ENCODE measurements at places on chromosomes 7 and 10.

DNA sequence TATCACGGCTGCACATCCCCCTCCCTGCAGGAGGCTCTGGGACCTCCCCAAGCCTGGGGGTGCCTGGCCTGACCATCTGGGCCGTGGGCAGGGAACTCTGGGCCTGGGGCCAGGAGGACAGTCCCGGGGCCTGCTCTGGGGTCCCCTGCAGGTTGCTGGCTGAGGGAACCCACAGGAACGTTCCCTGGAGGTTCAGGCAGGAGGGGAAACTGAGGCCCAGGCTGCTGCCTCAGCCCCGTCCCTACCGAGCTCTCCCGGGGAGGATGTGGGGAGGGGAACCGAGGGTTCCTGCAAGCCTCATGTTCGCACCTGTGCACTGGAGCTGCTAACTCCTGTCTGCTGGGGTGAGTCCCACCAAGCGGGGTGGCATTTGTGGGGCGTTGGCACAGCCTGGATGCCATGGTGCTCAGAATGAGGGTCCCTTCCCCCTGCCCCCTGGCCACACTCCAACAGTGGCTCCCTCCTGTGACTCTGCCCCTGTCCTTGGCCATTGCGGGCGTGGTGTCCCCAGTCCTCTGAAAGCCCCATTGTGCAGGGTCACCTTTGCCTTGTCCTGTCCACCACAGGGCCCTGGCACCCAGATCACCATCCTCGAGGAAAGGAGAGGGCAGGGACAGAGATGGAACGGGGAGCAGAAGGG lies 9.4 kb downstream of the ELFN1 start:
- DNase-seq = no peak

- DNase-seq = no peak
These were observed 5.4 kb downstream of the VGF start for GRCh38 chr7:101159696-101160674.

DNA sequence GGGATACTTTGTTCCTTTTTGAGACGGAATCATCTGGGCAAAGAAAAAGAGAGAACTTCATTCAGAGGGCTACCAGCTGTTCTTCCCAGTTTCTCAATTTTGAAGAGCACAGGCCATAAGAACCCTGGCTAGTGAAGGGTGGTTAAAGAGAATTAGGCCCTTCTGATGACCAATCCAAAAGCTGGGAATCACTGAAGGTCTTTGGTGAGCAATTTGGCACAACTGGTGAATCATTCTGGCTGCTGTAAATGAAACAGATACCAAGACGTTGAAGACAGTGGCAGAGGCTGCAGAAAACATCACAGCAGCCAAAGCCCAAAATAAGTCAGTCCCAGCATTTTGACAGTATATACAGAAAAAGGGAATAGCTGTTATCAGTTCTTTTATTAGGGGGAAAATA lies 5.1 kb downstream of the RAPGEF5 start:
- no peak for DNase-seq

- DNase-seq = no peak
These were observed 130.1 kb upstream of the SHH start for GRCh38 chr7:155942226-155942950.

- DNase-seq = no peak
These were observed 65.1 kb upstream of the LYZL2 start for GRCh38 chr10:30694518-30695228.

DNA sequence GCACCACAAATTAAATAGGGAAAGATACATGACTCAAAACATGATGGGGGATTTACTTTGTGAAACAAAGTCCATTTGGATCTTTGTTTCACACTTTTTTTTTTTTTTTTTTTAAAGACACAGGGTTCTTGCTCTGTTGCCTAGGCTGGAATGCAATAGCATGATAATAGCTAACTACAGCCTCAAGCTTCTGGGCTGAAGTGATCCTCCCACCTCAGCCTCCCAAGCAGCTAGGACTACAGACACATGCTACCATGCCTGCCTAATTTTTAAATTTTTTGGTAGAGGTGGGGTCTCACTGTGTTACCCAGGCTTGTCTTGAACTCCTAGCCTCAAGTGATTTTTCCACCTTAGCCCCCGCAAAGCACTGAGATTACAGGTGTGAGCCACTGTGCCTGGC lies 172.6 kb upstream of the KLF14 start:
- DNase-seq = no peak

DNA sequence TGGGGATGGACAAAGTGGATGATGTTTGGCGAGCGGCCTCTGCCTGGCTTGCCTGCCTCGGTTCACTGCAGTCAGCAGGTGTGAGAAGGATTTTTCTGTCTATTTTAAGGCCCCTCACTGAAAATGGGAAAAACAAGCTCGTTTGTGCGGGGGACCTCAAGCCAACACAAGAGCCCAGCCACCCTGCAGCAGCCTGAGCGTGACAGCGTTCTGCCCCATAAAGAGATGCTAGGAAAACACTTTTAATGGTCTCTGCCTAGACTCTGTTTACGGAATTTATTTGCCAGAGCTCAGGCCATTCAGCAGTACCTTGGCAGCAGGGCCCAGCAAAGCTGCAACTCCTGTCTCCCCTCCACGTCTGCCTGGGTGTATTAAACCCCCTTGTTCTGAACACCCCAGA lies 131.7 kb downstream of the GRK5 start:
- DNase-seq = no peak

GRCh38 chr10:5666008-5666840 lies at the start of gene ASB13:
ASB13 (minus strand) TSS chr10:5666595; CDS start chr10:5666551, 44 bp downstream.
- no peak for DNase-seq

DNA sequence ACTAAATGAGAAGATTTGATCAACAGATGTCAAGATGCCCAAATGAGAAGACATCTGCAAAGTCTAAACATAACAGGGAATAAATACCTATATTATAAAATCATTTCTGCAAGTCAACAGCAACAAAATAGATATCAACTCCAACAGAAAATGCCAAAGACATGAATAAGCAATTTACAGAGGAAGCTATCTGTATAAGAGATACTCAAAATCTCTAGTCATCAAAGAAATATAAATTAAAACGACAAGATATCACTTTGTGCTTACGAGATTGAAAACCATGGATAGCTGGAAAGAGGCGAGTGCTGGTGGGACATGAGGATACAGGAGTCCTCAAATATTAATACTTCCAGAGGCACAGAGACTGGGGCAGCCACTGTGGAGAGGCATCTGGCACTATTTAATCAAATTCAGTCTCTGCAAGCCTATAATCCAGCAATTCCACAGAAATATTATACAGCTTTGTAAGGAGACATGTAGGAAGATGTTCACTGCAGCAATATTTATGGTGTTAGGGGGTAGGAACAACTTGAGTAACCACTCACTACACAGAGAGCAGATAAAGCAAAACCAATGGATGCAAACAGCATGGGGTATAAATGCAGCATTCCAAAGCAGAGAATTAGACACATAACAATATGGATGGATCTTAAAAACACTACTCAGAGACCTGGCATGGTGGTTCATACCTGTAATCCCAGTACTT lies 4.8 kb downstream of the DNMBP start:
- no peak for DNase-seq

DNA sequence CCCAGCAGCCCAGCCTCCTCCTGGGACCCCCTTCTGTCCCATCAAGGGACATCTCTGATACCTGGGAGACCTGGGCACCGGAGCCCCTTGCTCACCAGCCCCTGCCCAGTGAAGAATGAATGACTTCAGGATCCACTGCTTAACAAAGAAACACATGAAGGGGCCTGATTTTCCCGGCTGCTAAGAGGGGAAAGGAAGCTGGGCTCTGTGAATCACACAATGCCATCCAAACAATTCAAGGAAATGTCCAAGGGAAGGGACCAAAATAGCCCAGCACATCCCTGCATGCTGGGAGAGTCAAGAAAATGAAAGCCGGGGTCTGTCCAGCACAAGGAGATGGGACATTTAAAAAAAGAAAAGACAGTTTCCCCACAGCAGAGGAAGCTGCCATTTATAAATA lies 128.7 kb upstream of the JCAD start:
- no peak for DNase-seq

- DNase-seq = no peak
These were observed 107.3 kb upstream of the NANOS1 start for GRCh38 chr10:118922226-118922625.

- no peak for DNase-seq
These were observed 23.8 kb downstream of the CHST15 start for GRCh38 chr10:124069341-124070264.

DNA sequence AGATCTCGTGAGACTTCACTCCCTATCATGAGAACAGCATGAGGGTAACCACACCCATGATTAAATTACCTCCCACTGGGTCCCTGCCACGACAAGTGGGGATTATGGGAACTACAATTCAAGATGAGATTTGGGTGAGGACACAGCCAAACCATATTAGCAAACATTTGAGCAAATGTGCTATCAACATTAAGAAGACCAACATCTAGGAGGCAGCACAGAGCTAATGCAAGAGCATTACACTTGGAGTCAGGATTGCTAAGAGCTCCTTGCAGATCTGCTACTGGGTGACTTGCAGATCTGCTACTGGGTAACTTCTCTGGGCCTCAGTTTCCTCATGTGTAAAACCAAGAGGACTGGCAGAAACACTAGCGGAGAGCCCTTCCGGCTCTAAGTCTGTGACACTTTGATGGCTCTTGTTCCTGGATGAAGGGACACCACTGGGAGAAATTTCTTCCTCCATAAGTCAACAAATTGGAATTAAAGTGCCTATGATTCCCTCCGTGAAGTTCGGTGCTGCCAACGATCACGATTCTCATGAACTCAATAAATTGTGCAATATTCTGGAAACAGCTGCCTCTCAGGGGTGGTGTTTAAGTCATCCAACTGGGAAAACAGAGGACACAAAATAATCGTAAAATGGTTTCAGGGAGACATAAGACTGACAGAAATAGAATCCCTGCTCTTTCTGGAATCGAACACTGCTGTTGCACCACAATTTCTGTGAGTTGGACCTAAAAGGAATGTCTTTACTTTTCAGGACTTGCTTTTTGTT lies 115.8 kb upstream of the ITGB1 start:
- no peak for DNase-seq

DNA sequence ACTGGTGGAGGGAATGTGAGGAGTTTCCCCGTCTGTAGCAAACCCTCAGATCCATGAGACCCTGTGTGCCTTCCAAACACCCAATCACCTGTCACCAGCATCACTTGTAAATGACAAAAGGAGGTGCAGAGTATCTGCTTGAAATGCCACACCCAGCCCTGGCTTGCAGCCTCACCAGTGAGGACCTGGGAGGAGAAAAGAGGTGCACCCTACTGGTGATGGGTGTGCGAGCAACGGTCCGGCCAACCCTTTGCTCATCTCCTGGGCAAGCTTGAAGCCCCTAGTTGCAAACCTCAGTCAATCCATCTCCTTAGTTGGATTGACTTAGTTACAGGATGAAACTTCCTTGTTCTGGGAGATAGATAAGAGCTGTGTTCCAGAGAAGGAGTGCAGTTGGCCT lies 62.4 kb upstream of the WAPL start:
- DNase-seq = peak; percentile 17

GRCh38 chr10:4059471-4060138 lies 274.6 kb upstream of the KLF6 start:
- DNase-seq = no peak

- no peak for DNase-seq
These were observed 49.3 kb downstream of the DENND11 start for GRCh38 chr7:141652691-141653090.

GRCh38 chr7:159125104-159125954 lies 19.3 kb downstream of the VIPR2 start:
- DNase-seq = no peak

DNA sequence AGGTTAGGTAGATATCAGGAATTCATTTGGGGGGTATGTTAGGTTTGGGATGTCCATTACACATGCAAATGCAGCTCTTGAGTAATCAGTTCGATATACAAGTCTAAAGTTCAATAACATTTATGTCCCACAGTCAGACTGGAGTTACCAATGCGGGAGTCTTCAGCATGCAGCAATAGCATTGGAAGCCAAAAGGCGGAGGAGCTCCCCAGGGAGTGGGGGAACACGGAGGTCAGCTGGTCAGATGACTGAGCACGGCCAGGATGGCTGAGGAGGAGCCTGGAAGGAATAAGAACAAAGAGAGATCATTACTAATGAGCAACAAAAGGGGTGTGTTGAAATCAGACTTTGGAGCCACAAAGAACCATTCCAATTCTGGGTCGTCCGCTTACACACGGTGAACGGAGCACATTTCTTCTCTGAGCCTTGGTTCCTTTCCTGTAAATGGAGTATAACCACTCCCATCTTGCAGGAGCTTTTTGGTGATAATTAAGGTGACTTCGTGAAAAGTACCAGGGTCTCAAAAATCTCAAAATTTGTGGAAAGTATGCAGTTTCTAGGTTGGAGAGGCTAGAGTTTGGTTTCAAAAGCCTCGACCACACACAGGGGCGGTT lies 478 bp upstream of the ZNF22 start:
- DNase-seq = no peak

DNA sequence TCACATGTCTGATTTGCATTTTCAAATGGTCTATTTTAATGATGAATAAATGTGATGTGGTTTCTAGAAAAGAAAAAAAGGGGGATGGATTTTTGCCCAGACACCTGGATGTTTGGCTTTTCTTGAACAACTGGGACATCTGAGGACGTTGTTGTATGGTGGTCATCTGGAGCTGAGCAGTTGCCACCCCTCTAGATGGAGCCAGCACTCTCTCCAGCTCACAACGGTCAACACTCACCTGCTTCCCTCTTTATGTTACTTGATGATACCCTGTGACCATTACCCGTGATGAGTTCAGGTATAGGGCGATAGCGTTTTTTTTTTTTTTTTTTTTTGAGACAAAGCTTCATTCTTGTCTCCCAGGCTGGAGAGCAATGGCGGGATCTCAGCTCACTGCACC lies 30.1 kb upstream of the PAXIP1 start:
- no peak for DNase-seq

- DNase-seq = no peak
These were observed 56.2 kb downstream of the OAT start for GRCh38 chr10:124362568-124362967.
